Stimulated activated naive CD4-positive, alpha-beta T cell (primary cell): ENCODE measurements at places on chromosomes 6 and 20.

- no peak for DNase-seq
These were observed 4.7 kb downstream of the ZMYND8 start for GRCh38 chr20:47351643-47352331.

DNA sequence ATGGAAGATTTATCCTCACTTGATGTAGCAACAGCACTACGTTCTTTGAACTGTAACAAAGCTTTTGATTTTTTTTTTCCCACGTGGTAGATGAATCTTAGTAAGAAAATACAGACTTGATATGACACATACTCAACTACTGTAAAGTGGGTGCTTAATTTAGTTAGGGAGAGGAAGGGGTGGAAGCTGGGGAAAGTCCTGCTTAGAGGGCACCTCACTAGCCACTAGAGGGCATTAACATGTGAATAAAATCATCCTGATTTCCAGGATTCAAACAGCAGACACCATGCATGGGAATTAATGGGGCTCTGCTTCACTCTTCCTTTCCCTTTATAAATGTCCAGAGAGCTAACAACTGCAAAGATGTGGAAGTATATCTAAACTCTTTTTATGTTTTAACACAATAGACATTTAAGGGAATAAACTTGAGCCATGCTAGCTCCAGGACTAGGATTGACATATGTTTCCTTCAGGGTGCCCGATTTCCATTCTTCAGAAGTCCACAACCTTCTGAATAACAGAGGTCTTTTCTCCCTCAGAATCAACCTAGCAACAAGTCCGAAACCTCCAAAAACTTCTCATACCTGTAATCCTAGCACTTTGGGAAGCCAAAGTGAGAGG, 250.1 kb downstream of the ATXN1 start:
- DNase-seq: no peak

GRCh38 chr20:39010496-39010895, 48.4 kb downstream of the DHX35 start:
- DNase-seq: no peak

DNA sequence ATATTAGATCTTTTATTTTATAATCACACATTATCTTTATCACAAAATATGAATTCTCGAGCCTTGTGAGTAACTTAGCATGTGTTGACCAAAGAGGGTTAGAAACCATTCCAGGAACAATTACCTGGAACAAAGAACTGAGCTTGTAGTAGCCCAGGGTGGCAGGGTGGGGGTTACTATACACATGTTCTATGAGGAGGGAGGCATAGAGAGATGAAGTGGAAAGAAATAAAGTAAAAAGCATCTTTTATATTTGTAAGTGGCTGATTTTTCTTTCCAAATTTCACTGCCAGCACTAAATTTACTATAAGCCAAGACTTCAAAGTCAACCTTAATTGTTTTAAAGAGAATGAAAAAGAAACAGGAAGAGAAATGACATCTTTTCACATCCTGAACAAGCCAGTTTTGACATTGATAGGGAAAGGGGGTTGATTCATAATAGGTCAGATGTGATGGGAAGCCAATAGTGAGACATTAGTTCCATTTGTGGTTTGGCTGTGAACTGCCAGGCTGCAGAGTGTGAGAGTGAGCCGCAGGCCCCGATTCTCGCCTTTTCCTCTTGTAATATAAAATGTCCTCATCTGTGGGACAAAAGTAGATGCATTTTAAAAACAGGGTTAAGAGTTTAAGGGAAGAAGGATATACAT, 52.7 kb upstream of the MYB start:
- peak; percentile 9 for DNase-seq

GRCh38 chr6:151869345-151869744, 61.9 kb downstream of the ESR1 start:
- no peak for DNase-seq

DNA sequence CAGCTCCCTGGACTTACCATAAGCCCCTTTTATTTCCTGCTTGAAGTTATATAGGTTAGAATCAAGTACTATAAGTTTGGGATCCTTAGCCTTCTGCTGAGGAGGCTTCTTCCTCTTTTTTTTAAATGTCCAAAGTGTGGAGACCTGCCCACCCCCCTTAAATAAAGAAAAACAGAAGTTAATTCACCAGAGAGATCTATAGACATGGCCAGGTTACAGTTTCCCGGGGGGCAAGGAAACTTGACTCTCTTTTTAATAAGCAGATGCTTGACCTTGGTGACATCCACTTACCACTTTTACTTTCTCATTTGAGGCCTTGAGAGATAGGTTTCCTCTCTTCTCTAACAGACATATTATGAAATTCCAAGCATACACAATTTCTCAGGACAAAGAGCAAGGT, 88.3 kb downstream of the BMP2 start:
- DNase-seq: no peak
